Right forelimb (tissue), 1 donor: ENCODE measurements at places on chromosomes 7 and 10.

DNA sequence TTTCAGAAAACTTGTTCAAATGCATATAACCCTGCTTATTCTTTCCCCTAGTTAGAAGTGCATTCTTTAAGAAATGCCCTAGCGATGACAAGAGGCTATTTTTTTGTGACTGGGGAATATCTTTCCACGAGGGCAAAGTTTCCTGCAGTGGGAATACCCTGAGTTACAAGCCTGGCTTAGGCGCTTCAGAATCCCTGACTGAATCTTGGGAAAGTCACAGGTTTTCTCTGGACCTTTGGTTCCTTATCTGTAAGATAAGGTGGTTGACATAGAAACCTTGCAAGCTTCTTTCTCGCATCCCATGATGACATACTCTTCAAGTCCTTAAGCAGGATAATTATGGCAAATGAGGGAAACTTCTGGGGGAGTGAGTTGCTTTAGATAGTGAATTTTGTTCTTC, 80.5 kb upstream of the FZD8 start:
- DNase-seq: no peak

GRCh38 chr10:86535132-86535882, 13.7 kb upstream of the WAPL start:
- peak; percentile 61 for DNase-seq

DNA sequence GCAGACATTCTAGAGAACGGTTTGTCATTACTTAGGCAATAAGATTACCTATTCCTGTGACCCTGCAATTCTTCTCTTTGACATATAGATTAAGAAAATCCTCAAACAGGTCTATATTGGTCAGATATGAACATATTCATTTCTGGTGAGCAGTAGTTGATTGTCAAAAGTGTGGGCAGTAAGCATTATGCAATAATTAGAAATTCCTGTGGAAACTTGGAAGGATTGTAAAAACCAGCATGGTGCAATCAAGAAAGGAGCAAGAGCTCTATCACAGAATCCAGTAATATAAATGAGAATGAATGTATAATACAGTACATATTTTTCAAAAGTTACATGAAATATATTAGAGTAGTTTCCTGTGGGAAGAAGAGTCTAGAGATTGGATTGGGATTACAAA, 406.5 kb downstream of the SUGCT start:
- DNase-seq: no peak

DNA sequence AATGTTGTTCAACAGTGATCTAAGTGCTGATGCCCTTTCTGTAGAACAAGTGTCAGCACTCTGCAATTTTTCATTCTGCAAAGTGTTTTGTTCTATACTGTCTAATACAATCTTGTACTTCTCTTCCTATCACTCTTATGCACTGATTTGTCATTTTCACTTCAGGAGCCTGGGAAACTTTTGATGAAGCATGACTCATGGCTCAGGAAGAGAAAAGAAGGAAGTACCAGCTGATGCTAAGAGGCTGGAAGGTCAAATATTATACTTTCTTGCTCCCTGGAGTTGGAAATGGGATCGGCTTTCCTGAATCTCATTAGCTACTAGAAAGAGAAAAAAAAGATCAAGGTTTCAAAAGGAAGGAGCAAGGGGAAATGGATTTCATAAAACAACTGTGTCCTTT, 45.8 kb downstream of the DGKI start:
- no peak for DNase-seq

DNA sequence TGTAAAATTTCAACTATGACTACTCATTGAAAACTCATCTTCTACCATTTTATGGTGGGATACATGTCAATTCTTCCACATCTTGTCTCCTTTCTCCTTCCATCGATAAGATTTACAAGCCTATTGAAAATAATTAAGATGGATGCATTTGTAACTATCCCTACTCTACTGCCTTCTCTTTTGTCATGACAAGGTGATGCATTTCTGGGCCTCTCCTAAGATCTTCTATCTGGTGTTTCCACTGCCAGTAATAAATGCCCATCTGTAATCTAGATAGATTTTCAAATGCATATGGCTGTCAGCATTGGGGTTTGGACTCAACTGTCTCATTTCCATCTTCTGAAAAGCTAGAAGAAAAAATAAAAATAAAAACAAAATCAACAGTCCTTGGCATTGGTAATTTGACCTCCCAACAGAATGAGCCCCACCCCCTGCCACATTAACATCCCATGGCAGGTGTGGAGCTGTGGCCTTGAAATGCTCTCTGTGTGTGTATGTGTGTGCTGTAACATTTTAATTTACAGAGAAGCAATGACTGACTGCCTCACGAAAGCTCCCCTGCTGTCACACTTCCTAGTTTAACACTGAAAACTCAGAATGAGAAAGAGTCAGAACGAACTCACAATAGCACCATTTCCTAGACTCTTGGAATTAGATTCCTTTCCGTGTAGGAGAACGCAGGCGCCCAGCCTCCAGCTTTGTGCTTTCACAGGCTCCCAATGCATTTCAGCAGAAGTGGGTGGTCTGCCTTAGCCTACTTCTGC, 74.2 kb downstream of the RHOBTB1 start:
- no peak for DNase-seq

GRCh38 chr10:125103924-125104323, 56.4 kb downstream of the CTBP2 start:
- DNase-seq: no peak

DNA sequence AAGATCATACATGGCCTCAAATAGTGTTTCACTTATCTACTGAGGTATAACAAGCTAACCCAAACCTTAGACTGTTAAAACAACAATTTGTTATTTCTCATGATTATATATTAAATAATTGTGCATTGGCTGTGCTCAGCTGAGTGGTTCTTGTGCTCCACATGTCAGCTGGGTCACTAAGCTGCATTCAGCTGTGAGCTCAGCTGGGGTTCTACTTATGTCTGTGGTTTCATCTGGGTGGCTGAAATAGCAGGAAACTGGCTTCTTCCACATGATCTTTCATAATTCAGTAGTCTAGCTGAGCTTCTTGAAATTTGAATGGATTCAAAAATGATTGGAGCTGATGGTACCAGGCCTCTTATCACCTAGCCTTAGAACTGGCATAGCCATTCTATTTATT, 181.8 kb upstream of the CSTF2T start:
- DNase-seq: no peak

- DNase-seq: no peak
Observed at GRCh38 chr7:32929430-32930143, 27.7 kb upstream of the FKBP9 start.

GRCh38 chr10:49140304-49141177, 6.7 kb upstream of the FAM170B start:
- no peak for DNase-seq

DNA sequence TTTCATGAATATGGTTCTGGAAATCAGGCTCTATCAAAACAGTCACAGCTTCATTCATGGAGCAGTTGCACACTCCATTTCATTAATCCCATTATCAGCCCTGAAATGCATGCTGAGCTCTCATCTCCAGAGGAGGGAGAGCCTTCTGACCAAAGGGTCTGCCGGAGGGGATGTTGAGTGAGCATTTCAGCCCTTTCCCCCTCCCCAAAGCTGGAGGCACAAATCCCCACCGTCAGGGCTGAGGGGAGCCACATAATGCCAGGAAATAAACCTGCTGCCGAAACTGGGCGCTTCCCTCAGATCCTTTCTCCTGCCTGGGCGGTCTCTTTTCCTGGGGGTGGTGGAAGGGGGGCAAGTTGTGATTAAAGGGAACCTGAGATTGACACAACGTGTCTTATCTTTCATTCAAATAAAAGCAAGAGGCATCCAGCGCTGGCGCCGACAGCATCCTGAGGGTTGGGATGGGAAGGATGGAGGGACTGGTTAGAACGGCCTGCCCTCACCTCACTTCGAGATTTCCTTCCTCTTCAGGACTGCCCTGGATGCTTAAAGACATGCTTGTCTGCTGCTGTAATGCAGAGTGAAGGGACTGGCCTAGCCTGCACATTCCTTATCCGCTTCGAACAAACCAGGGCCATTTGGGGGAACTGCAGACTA, 71.6 kb downstream of the TLL2 start:
- DNase-seq: no peak

- DNase-seq: no peak
Observed at GRCh38 chr10:27760867-27761266, 15.2 kb upstream of the MKX start.

DNA sequence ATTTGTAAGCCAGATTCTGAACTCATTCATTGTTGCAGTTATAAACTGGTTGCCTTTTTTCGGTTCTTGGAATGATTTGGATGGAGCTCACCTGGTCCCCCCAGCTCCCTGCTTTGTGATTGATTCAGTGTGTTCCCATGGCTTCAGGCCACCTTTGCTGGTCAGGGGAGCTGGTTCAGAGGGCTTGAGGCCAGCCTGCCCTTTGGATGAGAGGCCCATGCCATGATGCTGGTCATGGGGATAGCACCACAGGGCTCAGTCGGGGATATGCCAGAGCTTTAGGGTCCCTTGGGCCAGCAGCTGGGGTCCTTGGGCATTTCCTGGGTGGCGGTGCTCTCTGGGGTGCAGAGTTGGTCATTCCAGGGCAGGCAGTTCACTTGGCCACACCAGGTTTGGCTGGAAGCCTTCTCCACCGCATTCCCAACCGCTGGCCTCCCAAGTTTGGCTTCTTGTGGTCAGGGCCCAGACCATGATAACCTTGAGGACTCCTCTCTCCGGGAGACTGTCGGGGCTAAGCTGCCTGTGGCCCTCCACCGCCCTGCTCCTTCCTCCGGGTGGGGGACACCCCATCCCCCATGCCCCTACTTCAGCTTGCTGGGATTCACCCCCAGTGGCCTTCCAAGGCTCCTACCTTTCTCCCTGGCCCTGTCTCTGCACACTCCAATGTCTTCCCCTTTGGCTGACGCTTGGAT, 65.1 kb downstream of the MGMT start:
- no peak for DNase-seq

DNA sequence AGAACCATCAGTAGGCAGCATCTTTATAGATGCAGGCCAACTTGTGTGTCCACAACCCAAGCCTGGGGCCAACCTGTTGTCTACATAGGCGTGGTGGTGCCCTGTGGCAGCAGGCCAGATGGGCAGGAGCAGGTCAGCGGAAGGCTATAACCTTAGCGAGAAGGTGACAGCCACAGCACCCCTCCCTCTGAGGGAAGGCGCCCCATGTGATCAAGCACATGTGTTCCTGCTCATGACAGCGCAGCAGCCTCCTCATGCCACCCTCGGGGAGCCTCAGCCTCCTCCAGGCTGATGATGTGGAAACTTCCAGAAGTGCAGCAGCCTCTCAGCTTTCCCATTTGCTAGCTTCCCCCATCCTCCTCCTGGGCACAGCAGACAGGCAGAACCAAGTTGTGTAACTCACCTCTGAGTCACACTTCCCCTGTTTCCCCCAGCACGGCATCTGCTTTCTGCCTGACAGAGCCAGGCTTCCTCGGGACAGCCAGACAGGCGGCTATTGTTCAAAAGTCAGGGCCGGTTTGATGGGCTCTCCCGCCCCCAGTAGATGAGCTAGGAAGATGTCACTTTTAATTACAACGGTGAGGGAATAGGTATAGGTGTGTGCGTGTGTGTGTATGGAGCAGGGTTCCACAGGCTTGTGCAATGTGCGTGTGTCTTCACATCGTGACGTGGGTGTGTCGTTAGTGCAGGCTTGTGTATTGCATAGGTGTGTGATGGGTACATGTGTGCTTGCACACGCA, 312.0 kb upstream of the ZMIZ1 start:
- DNase-seq: no peak

GRCh38 chr7:157714166-157715070, 377.6 kb downstream of the DNAJB6 start:
- no peak for DNase-seq

DNA sequence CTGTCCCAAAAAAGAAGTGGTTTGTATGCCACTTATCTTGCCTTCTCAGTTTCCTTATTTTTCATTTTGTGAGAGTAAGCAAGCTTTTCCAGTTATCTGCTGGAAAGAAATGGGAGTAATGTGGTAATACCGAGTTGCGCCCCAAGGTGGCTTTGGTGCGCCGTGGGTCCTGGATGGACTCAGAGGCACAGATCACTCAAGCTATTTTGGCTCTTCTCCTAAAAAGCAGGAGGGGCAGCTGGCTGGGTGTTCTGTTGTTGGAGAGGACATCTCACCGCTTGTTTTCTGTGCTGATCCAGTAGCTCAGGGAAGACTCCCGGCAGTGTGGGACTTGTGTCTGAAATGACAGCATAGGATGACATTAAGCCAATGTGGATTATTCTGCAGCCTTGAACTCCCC, 16.4 kb downstream of the PRKRIP1 start:
- no peak for DNase-seq

- no peak for DNase-seq
Observed at GRCh38 chr7:7221599-7222038, 39.3 kb downstream of the C1GALT1 start.

DNA sequence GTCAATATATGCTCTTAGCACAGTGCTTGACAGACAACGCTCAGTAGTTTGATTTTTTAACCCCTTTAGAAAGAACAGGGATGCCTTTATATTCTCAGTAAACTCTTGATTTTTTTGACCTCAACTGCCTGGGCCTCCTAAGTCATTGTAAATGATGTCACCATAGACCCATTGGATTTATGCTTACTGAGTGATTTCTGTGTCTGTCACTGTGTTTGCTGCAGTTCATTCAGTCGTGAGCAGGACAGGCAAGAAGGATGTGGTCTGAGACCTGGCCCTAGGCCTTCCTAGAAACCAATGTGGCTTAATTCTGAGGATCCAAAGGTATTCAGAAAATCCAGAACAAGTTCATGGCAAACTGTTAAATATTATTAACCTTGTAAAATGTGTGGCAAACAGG, 868.1 kb downstream of the XPNPEP1 start:
- no peak for DNase-seq

DNA sequence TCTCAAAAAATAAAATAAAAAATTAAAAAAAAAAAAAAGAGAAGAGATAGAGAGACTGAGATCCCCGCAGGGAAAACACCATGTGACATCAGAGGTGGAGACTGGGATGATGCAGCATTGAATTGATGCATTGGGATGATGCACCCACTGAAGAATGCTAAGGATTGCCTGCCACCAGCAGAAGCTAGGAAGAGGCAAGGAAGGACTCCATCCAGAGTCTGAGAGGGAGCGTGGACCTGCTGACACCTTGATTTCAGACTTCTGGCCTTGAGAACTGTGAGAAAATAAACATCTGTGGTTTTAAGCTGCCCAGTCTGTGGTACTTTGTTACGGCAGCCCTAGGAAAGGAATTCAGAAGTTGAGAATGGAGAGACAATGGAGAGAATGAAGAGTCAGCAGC, 89.8 kb upstream of the PRPS1L1 start:
- DNase-seq: no peak
